ENCODE measurements at places on chromosomes 5 and 9.

GRCh38 chr5:134086943-134087305 lies 27.6 kb upstream of the TCF7 start:
- no peak for DNase-seq

- no peak for DNase-seq
These were observed 318.3 kb downstream of the ENC1 start for GRCh38 chr5:74322191-74322590.

GRCh38 chr5:154509784-154510555 lies 31.9 kb upstream of the HAND1 start:
- no peak for DNase-seq

DNA sequence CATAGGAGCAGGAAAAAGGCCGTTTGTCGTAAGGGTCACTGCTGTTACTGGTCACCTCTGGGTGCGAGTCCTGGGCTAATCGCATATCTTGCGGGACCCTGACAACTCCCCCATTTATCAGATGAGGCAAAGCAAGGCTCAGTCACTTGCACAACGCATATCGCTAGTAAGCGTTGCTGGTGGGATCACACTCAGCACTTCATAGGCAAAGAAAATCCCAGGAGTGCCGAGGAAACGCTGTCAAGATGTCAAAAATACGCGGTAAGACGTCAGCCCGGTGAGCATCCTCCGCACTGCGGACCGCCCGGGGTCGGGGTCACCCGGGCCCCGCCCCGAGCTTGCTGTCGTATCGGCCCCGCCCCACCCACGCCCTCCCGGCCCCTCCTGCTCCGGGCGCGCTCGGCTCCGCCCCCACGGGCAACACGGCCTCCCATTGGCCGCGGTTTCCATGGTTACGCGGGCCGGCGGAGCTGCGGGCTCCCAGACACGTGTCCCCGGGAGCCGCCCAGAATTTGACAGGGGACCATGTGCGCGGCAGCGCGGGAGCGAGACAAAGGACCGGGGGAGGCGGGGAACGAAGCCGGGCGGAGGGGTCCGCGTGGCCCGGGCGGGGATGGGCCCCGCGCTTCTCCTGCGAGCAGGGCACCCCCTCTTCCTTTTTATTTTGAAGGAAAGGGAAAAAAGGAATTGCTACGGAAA lies 80.2 kb upstream of the IER5L start:
- DNase-seq = peak; percentile 60

DNA sequence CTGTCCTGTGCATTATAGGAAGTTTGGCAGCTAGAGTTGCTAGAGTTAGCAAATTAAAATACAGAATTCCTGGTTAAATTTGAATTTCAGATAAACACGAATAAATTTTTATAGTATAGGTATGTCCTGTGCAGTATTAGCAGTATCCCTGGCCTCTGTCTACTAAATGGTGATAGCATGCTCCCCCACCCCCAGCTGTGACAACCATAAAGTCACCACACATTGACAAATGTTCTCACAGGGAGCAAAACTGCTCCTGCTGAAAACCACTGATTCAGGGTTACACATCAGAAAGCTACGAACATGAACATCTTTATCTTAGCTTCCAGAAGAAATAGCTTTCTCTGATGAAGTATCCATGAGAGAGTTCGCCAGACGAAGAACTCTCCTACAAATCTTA lies 91.8 kb upstream of the CCDC112 start:
- DNase-seq = no peak

GRCh38 chr5:171419688-171420430 lies 412 bp downstream of the FGF18 start:
- DNase-seq = peak; percentile 72

GRCh38 chr5:178068293-178068692 lies 45.0 kb upstream of the N4BP3 start:
- no peak for DNase-seq

GRCh38 chr9:2407450-2407849 lies 214.1 kb upstream of the VLDLR start:
- DNase-seq = no peak

Measured in right kidney (tissue), 9 donors.